Heart right ventricle (tissue), 16 donors: ENCODE measurements at places on chromosomes 12 and 14. TPM values are rescaled to one million over a fixed set of nuclear protein-coding genes. Genes with fewer than 3 reads are reported as not detected.
A peak's percentile ranks its signal among the peaks of the same experiment; 100 is the strongest.

The SELPLG gene
- total RNA-seq, result 2.5 TPM

The KRT78 gene
- not detected for total RNA-seq

The KRT79 gene
- not detected for total RNA-seq

The TAS2R14 gene
- 1.1 TPM for total RNA-seq

GRCh38 chr14:66135831-66136230 lies 350.3 kb upstream of the CCDC196 start:
- no peak for DNase-seq

GRCh38 chr12:94644141-94644979 lies 6.0 kb downstream of the TMCC3 start:
- DNase-seq, result no peak

- DNase-seq, result no peak
These were observed 4.2 kb upstream of the ASPG start for GRCh38 chr14:104081261-104081835.

DNA sequence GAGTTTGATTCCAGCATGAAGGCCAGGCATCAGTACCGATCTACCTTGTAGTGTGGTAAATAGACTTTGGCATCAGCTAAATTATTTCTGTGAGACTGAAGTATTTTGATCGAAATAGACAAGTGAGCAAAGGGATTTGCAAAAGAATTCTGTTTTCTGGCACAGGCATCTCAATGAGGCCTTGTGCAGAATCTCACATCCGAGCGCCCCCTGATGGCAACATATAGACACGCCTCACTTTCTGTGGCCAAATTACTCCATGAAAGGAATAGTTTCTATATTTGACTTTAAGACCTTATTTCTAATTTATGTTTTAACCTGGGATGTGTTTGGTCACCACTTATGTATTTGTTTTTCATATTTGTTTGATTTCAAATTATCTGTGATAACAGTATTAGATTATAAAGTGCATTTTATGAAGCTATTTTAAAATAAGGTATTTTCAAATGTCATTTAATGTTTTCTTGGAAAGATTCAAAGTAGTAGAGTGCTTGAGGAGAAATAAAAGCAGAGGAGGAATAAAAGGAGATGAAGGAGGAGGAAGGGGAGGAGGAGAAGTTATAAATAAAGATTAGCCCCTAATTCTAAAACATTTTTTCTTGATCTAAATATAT lies 731.9 kb downstream of the NRXN3 start:
- DNase-seq, result peak; percentile 8

DNA sequence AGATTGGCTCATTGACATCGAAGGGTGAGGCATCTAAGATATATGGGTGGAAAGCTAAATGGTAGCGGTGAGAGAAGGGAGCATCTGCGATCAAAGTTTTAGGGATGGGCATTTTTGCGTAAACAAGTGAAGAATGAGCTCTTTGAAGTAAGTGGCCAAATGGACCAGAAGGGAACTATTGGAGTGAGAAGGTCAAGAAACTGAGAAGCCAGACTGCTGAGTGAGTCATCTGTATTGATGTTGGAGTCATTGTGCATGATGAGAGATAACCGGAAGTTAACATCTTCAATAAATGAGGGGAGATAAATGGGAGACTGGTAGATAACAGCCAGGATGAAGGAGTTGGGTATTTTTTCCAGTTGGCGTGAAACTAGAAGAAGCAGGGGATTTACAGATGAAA lies 271.9 kb upstream of the PDE3A start:
- no peak for DNase-seq

DNA sequence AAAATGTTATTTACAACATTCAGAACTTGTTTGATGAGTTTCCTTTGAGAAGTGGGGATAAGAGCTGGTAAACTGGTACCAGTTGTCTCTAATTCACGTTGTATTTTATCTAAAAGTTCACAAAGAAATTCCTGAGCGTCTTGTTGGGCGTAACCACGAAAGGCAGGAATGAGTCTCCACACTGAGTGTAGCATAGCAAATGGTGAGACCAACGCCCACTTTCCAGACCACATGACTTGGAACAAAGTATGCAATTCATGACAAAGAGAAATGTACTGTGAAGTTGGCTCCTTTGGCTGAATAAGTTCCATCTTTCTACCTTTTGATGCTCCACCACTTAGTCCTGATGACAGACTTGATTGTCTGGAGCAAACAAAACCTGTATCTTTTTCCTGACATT lies 18.4 kb downstream of the USP44 start:
- DNase-seq, result no peak

DNA sequence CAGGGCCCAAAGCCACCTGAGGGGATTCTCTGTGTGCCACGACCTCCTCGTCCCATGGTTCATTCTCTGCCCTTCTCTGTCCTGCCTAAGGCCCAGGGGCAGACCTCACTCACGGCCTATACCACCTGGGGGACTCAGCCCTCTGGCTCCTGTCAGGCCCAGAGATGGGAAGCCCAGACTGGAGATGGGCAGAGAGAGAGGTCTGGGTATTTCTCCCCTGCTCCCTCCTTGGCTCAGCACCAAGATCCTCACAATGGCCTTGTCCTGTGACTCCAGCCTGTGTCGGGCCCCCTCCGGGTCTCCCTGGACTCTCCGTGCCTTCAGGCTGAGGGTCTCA lies 46.9 kb upstream of the BCL11B start:
- no peak for DNase-seq

DNA sequence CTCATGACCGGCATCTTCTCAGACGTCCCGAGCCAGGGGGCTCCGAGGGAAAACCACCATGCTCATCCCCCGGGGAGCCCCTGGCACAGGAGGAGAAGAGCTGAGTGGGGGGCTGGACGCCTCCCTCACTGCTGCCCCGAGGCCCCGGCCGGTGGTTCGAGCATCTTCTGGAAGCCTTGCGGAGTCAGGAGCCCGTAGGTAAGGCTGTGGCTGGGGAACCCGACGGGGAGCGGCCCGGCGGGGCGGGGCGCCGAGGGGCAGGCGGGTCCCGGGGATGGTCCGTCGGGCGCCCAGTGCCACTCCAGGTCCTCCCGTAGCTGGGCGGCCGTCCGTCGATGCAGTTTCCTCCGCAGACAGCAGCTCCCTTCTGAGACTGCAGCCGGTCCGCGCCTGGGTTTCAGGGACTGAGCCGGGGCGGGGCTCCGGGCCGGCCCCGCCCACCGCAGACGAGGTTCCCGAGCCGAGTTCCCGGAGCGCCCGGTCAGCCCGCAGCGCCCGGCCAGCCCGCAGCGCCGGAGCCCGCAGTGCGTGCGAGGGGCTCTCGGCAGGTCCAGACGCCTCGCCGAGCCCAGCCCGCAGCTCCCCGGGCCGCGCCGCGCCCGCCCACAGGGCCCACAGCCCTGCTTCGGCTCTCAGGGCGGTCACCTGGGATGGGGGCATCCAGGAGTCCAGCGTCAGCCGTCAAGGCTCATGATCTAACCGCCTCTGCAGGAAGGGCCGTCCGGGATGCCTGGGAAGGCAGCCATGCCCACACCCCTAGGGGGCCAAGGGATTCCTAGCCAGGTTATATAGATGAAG lies at the start of gene PGF:
Gene PGF (minus strand): TSS at position 369 of the 798 bp plus-strand sequence. CDS start 355 bp downstream, at position 14.
- peak; percentile 71 for DNase-seq

- no peak for DNase-seq
These were observed 106.8 kb upstream of the RFLNA start for GRCh38 chr12:124188084-124188483.

DNA sequence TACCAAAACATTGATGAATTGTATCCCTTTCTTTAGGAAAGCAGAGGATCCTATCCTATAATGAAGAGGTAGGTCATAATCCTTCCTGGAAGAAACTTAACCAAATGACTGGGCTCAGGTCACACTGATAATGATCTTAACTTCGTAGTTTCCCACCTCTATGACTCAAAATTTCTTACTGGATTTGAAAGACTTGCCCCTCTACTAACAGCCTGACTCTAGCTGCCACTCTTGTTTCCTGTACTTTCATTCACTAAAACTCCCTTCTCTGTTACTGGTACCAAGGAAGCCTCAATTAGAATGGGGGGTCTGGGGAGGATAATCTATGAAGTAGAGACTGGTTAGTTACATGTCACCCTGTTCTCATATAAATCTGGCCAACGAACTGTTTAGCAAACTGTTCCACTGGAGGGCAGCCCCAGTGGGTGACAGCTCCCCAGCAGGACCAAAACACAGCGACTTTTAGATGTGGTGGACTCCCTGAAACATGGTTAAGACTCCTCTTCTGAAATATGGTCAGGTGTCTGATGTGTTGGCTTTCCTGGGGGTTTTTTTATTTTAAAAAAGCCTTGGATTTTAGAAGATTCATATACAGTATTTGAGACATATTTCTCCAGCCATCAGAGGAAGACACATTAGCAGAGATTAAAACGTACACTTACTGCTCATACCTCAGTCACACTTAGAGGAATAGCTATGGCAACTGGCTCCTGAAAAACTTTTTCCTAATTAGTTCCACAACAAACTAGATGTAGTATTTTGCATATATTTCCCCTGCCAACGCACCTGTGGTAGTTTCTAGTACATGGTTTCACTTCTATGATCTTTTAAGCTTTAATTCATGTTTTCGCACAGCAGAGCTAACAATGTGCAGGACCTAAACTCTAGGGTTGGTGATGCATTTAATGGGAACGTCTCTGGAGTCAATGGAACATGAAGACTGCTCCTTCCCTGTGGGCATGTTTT lies 72.3 kb downstream of the ACADS start:
- no peak for DNase-seq

- DNase-seq, result no peak
These were observed 81.2 kb downstream of the BCL11B start for GRCh38 chr14:99190696-99191394.

- DNase-seq, result peak; percentile 52
These were observed 41.6 kb downstream of the ITPK1 start for GRCh38 chr14:93073910-93074769.

DNA sequence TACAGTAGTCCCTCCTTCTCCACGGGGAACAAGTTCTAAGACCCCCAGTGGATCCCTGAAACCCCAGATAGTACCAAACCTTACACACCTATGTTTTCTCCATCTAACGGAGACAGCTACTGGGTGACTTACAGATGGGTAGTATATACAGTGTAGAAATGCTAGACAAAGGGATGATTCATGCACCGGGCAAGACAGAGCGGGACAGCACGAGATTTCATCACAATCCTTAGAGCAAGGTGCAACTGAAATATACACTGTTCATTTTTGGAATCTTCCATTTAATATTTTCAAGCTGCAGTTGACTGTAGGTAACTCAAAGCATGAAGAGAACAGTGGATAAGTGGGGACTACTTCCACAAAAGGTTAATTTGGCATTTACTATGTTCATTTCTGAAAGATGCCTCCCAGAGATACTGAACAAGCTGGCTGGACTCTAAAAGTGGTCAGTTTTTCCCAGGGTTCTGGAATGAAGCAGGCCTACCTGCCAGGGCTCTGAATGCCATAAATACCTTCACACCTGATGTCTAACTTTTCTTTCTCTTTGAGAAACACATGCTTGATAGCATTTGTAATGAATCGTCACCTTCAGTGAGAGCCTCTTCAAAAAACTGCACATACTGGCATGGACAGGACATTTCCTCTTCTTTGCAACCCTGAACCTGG lies 127.7 kb upstream of the FOXN3 start:
- DNase-seq, result no peak

DNA sequence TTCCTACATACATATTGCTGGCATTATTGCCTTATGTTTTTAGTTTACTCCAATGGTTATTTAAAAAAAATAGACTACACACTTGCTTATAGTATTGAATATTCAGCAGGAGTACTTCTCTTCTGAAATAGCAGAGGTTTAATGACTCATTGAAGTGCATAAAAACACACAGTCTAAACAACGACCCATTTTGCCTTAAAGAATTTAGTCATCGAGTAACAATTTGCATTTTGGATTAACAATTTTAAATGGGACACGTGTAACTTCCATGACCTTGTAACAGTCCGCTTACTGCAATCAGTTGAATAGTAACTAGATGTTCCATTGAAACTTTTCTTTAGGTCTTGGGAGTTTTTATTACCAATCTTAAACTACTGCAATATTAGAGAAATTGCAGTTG lies 9.0 kb downstream of the TRHDE start:
- DNase-seq, result no peak

DNA sequence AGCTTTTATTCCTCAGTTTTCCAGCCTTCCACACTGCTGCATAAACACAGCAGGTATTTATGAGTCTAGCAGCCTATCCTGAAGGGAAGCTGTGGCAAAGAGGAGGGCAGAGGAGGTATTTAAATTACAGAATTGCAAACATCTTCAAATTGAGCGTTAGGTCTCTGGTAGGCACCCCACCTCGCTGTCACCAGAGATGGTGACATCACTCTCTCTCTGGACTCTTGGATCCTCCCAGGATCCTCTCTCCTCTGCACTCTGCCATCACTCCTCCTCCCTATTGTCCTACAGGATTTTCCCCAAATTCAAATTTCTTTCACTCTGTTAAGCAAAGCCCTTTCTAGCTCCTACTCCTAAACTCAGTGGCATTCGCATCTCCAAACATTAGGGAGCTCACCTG lies 6.7 kb downstream of the PLEKHD1 start:
- DNase-seq, result no peak

DNA sequence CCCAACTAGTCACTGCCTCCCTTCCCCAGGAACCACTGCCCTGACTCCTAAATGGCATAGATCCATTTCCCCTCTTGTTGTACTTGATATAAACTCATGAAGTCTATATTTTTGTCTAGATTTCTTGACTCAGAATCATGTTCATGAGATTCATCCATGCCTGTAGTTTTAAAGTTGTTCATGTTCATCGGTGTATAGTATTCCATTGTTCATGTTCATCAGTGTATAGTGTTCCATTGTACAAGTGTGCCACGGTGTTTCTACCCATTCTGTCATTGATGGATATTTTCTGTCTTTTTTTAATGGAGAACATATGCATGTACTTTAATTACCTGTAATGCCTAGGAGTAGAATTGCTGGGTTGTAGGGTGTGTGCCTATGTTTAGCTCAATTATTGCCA lies 261.7 kb downstream of the CACNA1C start:
- DNase-seq, result no peak

- DNase-seq, result no peak
These were observed 53.8 kb downstream of the VCPKMT start for GRCh38 chr14:50062438-50063085.

DNA sequence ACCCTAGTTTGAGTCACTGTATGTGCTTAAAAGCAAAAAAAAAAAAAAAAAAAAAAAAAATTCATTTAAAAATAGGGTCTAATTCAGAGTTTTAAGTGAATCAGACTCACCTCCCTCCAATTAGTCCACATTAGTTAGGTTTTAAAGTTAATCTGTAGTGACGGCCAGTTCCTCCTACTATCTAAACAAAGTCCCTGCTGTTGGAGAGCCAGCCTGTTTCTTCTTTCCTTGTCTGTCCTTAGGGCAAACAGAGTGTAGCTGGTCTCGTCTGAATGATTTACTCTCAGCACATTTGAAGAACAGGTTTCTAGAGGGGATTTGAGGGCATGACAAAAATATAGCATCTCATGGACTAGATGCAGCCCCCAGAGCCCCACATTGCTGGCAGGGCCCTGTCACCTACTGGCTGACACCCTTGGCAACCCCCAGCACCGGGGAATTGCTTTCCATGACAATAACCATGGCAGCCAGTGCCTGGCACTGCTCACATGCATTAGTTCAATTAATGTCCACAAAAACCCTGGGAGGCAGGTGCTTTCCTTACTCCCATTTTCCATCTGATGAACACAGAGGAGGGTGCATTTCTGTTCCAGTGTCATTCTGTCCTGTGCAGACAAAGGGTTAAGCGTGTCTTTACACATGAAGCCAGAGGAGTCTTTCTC lies 138.3 kb downstream of the PLXNC1 start:
- DNase-seq, result no peak
